ENCODE measurements at places on chromosomes 16 and 17.

DNA sequence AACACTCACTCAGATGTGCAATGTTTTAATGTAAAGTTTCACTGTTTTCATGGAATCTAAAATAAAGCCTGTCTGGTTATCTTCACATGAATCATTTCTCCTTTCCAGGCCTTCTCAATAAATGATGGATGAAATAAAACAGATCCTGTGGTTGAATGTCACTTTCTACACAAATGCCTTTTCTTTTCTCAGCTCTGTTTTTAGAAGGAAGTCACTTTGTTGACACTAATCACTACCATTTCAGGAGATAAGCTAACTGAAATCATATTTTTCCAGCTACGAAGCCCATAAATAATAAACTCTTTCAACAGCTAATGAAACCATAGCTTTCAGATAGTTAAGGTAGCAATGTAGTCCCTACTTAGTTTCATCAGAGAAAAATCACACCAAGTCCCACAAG lies 17.9 kb downstream of the NME2 start:
- DNase-seq = no peak

- no peak for DNase-seq
Measured at GRCh38 chr17:81712468-81713003, 452 bp downstream of the SLC25A10 start.

GRCh38 chr16:88782454-88783390 lies 2.3 kb downstream of the PIEZO1 start:
- DNase-seq = peak; percentile 67

DNA sequence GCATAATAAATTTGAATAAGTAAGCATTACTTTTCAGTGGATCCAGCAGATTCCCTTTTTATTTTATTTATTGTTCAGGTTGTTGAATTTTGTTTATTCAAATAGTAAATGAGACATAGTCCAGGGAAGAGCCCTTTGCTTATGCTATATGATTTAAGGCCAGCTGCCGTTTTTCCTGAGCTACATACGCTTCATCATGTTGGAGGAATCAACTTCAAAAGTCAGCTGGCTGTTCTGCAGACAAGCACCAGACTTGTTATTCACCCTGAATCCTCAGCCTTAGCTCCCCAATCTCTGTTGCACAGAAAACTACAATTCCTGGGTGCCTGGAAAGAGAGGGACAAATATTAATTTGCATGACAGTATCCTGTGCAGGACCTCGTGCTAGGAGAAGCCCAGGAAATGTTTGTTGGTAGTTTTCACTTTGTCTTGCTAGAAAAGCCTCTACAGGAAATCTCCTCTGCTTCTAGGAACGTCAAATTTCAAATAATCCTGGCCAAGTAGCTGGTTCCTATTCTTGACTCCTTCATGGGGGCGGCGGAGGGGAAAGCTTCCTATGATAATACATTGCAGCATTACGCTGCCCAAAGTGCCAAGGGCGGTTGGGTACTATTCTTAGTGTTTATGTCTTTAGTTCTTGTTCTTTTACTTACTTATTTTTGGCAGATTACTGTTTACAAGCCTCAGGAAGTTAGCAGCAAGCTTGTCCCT lies 101.6 kb downstream of the PRKCA start:
- DNase-seq = no peak

Measured in stimulated activated CD4-positive, alpha-beta T cell treated with anti-CD3 and anti-CD28 coated beads, Interleukin-1b, Interleukin-23, amount 100 ng/mL, for 1 hour (primary cell).